ENCODE measurements at places on chromosomes 2 and 18.

GRCh38 chr2:189002079-189002478 is 27.9 kb downstream of the COL3A1 start:
- DNase-seq: no peak

- DNase-seq: no peak
These were observed 16.6 kb upstream of the PIK3C3 start for GRCh38 chr18:41938445-41938844.

- DNase-seq: no peak
These were observed at the start of gene PSMA8 for GRCh38 chr18:26133652-26134051. Gene PSMA8, plus strand, starts transcription at chr18:26133869. Its CDS starts 97 bp downstream, at chr18:26133966.

DNA sequence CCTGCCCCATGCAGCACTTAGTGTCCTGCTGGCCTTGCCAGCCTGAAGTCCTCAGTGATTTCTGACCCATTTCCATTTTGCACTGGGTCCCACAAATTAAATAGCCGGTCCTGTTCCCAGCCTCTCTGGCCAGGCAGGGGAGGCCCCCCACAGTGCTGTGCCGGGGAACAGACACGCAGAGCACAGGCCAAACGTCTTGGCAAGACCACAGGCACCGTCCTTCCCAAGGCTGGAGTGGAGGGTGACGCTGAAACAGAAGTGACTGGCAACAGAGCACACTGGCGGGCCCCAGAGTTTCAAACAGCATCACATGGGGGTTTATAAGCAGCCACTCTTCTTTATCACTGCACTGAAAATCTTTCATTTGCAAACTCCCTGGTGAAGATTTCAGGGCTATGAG is 52.2 kb downstream of the EDAR start:
- DNase-seq: no peak

- DNase-seq: no peak
These were observed 22.4 kb downstream of the WIPF1 start for GRCh38 chr2:174575124-174575776.

DNA sequence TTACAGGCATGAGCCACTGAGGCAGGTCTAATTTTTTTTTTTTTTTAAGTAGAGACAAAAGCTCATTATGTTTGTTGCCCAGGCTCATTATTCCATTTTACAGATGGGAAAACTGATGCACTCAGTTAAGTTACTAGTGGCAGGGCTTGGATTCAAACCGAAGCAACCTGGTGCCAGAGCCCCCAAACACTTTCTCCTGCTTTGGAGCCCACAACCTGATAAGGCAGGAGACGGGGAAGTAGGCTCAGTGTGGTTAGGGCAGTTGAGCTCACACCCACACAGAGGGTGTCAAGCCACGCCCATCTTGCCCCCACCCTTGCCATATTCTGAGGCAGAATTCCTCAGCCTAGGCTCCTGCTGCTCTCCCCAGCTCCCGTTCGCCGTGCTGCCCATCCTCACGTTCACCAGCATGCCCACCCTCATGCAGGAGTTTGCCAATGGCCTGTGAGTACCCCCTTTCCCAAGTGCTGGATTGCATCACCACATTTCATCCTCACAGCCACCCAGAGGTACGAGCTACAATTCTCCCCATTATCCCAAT is 5.8 kb upstream of the CTDSP1 start:
- no peak for DNase-seq

DNA sequence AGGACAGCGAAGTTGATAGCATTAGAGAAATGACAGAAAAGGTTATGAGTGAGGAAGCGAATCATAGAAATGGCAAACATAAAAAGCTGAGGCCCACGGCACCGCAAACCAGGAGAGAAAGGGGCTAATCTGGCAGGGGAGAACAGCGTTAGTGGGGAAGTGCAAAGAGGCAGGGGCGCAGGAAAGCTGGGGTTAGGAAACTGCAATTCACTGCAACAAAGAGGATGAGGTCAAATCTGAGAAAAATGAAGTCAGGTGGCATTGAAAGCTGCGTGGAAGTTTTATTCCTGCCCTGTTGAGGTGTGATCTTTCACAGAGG is 653 bp upstream of the ABI2 start:
- DNase-seq: no peak

GRCh38 chr2:63555931-63556330 is 32.3 kb downstream of the WDPCP start:
- DNase-seq: no peak
